ENCODE measurements at places on chromosomes 7 and 10.

DNA sequence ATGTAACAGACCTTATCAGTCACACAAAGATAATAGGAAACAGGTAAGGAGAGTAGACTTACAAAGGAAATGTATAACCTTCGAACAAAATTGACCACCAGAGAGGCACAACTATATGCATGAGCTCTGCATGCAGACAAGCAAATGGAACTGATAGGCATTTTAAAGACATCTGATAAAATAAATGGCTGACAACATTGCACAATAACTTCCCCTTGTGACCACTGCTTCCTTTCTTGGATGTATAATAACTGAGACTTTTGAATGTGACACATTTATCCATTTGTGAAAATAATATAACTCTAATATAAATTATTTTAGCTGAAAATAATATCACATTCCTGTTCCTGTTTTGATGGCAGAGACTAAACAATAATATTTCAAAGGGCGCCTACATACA lies 654.2 kb upstream of the STEAP1 start:
- H3K27ac ChIP-seq, result no peak overlapping the region

- no peak overlapping the region for H3K4me3 ChIP-seq
- no peak overlapping the region for H3K27ac ChIP-seq
- H3K4me1 ChIP-seq, result no peaks in the 10 kb centered on the region
- DNase-seq, result no peak
Observed at GRCh38 chr7:74523015-74523414, 69.3 kb downstream of the GTF2IRD1 start.

- H3K4me3 ChIP-seq, result no peak overlapping the region
- no peaks in the 10 kb centered on the region for H3K27me3 ChIP-seq
- no peak overlapping the region for H3K27ac ChIP-seq
- H3K4me1 ChIP-seq, result peaks cover 2% of the 10 kb centered on the region
- H3K36me3 ChIP-seq, result no peaks in the 10 kb centered on the region
Observed at GRCh38 chr7:83105063-83105462, 57.6 kb downstream of the PCLO start.

GRCh38 chr7:151896486-151896885 lies 19.6 kb upstream of the PRKAG2 start:
- DNase-seq, result no peak
- peaks cover 9% of the 10 kb centered on the region for H3K4me1 ChIP-seq
- no peak overlapping the region for H3K27ac ChIP-seq
- no peaks in the 10 kb centered on the region for H3K36me3 ChIP-seq
- H3K4me3 ChIP-seq, result no peak overlapping the region
- H3K27me3 ChIP-seq, result peaks cover 52% of the 10 kb centered on the region

DNA sequence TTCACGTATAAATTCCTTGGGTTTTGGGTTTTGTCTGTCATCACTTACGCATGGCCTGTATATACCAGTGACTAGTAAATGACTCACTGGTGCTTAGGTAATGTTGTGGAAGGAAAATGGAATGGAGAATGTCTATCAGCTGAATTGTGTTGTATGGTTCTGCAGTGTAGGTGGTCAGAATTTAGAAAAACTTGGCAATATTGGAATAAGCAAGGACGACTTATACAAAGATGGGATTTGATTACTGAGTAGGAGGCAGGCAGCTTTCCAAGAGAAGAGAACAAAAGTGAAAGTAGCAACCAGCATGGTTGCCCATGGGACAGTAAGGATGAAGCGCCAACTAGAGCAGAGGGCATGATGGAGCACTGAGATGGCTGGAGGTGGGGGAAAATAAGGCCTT lies 168.6 kb upstream of the CSTF2T start:
- H3K4me3 ChIP-seq, result no peak overlapping the region
- H3K27ac ChIP-seq, result no peak overlapping the region
- H3K27me3 ChIP-seq, result no peaks in the 10 kb centered on the region
- no peaks in the 10 kb centered on the region for H3K4me1 ChIP-seq

- H3K4me3 ChIP-seq, result no peak overlapping the region
- no peak overlapping the region for H3K27ac ChIP-seq
- no peaks in the 10 kb centered on the region for H3K36me3 ChIP-seq
- H3K27me3 ChIP-seq, result peaks cover 45% of the 10 kb centered on the region
- peaks cover 2% of the 10 kb centered on the region for H3K4me1 ChIP-seq
- DNase-seq, result no peak
Observed at GRCh38 chr10:6787718-6788117, 207.6 kb upstream of the PRKCQ start.

GRCh38 chr7:141676618-141677017 lies 25.3 kb downstream of the DENND11 start:
- no peak for DNase-seq
- peaks cover 7% of the 10 kb centered on the region for H3K4me1 ChIP-seq
- no peak overlapping the region for H3K4me3 ChIP-seq
- peaks cover 14% of the 10 kb centered on the region for H3K36me3 ChIP-seq
- H3K27ac ChIP-seq, result peak overlapping the region; percentile 42

DNA sequence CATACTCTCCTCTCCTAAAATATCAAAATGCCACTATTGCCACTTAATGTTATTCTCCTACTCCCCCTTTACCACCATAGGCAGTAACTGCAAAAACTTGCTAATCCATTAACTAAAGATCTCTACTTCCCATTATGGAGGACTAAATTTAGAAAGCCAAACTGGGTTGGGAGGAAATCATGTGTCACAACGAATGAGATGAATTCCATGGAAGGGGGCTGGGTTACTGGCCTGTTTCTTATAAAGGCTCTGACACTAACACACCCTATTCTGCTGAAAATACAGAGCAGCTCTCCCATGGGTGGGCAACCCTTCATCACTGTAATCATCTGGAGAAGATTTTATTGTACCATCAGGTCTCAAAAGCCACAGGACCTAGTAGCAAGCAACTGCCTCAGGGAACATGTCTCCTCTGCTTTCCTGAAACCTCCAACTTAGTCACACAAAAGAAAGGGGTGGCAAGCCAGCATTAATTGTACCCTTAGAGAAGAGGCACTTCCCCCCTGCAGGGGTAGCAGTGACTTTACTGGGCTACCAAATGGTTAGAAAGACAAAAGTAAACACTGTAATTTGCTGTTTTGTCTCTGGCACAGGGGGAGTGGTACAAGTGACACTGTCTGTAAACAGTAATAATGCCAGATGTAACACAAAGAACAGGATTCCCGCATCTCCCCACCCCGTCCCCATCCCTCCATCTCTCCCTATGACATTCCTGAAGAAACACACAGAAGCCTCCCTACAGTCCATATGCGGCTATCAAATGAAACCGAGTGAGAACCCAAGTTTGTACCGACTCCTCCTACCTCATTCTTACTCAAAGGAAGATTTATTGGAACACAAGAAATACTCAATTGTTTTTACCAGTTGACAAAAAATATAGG lies 81.6 kb downstream of the ARMH3 start:
- peaks cover 16% of the 10 kb centered on the region for H3K36me3 ChIP-seq
- H3K4me3 ChIP-seq, result no peak overlapping the region
- peak overlapping the region; percentile 51 for H3K27ac ChIP-seq
- peaks cover 1% of the 10 kb centered on the region for H3K4me1 ChIP-seq
- H3K27me3 ChIP-seq, result no peaks in the 10 kb centered on the region

- H3K27ac ChIP-seq, result no peak overlapping the region
- H3K4me1 ChIP-seq, result no peaks in the 10 kb centered on the region
- no peak overlapping the region for H3K4me3 ChIP-seq
- peaks cover 10% of the 10 kb centered on the region for H3K27me3 ChIP-seq
- DNase-seq, result no peak
Observed at GRCh38 chr7:1320616-1321240, 88.1 kb downstream of the UNCX start.

DNA sequence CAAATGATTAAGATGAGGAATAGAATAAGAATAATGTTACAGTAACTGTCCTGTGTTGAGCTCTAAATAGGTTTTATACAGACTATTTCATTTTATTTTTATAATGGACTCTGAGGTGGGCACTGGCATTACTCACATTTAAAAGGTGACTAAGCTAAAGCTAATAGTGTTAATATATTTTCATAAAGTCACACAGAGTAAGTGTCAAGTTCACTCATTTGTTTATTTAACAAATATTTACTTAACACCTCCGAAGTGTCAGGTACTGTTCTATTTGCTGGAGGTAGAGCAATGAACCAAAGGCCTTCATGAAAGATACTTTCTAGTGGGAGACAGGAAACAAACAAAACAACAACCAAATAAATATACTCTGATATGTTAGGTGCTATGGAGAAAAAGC lies 44.0 kb downstream of the ASB4 start:
- no peak overlapping the region for H3K27ac ChIP-seq
- no peak for DNase-seq
- H3K36me3 ChIP-seq, result no peaks in the 10 kb centered on the region
- H3K4me1 ChIP-seq, result peaks cover 18% of the 10 kb centered on the region
- H3K4me3 ChIP-seq, result no peak overlapping the region

GRCh38 chr10:45452743-45453452 lies 78.9 kb downstream of the ALOX5 start:
- no peak for DNase-seq
- H3K27ac ChIP-seq, result peak overlapping the region; percentile 88
- H3K36me3 ChIP-seq, result peaks cover 5% of the 10 kb centered on the region
- no peaks in the 10 kb centered on the region for H3K4me1 ChIP-seq
- no peak overlapping the region for H3K4me3 ChIP-seq

GRCh38 chr7:139602143-139602722 lies 78.7 kb downstream of the CLEC2L start:
- no peaks in the 10 kb centered on the region for H3K27me3 ChIP-seq
- H3K27ac ChIP-seq, result no peak overlapping the region
- H3K4me1 ChIP-seq, result no peaks in the 10 kb centered on the region
- no peak overlapping the region for H3K4me3 ChIP-seq
- H3K36me3 ChIP-seq, result peaks cover 27% of the 10 kb centered on the region

DNA sequence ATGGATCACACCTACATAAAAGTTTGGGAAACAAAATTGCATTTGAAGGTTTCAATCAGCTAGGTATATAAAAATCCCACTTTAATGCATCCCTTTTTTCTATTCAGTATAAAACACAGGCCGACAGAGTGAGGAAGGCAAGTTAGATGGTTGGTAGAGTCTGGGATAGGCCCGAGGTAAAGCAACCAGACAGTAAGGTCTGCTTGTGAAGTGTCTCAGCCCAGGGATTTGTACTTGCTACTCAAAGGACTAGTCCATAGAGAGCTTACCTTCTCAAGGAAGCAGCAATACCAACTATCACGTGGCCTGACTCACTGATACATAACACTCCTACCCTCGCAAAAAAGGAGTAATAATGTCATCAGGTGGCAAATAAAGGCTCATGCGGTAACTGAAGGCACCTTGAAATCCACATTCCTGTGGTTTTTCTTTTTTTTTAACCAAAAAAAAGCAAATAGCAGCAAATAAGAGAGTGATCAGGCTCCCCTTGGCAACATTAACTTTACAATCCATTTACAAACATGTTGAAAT lies 56.2 kb upstream of the ATP6V0A4 start:
- H3K4me1 ChIP-seq, result no peaks in the 10 kb centered on the region
- peaks cover 55% of the 10 kb centered on the region for H3K36me3 ChIP-seq
- H3K27me3 ChIP-seq, result no peaks in the 10 kb centered on the region
- no peak overlapping the region for H3K4me3 ChIP-seq

Data from progenitor cell of endocrine pancreas (in vitro differentiated cells).